CD4-positive, alpha-beta T cell treated with Interferon alpha-2 for 1 hour (primary cell): ENCODE measurements at places on chromosomes 1 and 21.

GRCh38 chr1:223700388-223700918 is 11.9 kb upstream of the CAPN2 start:
- no peak for DNase-seq

- no peak for DNase-seq
Observed at GRCh38 chr21:37373539-37373938, 7.0 kb downstream of the DYRK1A start.

GRCh38 chr1:244346972-244347618 is 104.6 kb downstream of the ADSS2 start:
- no peak for DNase-seq

DNA sequence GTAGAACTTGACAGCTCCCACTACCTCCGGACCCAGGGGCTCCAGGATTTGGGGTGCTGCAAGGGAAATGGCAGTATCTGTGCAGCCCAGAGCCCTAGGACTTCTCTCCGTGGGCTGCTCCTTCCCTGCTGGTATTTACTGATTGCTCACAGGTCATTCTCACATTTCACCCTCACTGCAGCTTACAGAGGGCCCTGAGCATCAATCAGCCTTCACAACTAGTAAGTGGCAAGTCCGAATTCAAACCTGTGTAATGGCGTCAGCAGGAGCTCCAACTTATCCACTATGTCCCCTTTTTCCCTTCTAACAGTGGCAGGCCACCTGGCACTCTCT is 32.4 kb downstream of the PIK3C2B start:
- DNase-seq: no peak

DNA sequence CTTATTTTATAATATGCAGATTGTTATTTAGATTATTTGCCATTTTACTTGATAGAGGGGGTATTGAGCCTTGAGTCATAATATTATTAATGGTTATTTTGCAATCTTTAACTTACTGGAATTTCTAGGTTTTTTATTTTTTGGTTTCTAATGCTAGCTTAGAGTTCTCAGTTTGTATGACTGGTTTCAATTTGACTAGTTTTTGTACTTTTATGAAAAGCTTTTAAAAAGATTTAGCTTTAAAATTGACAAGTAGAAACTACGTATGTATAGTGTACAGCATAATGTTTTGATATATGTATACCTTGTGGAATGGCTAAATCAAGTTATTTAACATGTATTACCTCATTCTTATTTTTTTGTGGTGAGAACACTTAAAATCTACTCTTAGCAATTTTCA is 41.5 kb downstream of the CEP350 start:
- DNase-seq: no peak

DNA sequence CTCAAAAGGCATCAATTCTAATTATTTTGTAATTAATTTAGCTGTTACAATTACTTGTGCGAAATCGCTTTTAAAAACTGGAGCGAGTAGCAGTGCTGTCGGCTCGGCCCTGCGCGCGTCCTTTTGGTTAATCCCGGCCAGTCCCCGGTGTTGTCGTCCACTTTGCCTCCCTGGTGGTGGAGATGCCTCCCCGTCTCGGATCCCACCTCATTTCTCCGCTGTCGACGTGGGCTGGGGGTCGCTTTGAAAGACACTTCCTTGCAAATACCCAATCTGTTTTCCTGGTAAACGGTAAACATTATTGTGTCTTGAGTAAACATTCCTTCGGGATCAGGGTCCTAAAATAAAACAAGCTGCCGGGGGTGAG is 3.7 kb downstream of the FOXD3 start:
- DNase-seq: no peak

- no peak for DNase-seq
Observed at GRCh38 chr1:33547576-33547975, 75.1 kb downstream of the ZSCAN20 start.

DNA sequence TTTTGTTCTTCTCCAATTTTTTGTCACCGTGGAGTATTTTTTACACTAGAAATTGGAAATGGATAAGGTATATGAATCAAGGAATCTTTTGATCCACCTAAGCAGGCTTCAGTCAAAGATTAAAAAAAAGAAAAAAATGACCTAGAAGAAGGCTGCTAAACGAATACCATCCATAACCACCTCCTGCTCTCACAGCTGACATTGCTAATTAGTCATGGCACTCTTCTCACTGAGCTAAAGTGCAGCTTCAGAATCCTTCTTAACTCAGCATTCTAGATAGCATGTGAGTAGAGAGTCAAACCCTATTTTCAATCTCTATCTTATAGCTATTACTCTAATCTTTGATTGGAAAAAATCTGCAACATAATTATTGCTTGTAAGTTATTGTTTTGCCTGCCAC is 40.2 kb upstream of the ST6GALNAC5 start:
- DNase-seq: no peak

DNA sequence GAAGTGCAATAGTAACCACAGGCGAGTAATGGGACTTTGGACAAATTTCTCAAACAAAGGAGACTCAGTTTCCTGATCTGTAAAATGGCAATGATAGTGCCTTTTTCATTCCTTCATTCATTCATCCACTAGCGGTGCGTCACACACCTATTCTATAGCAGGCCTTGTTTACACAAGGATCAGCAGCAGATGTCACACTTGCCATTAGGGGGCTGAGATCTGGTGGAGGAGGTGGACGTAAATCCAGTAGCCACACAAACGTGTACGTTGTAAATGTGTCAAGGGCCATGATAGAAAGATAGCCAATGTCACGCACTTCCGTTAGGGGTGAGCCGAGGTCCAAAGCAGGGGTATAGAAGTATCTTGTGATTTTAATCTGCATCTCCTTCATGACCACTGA is 34.2 kb downstream of the SERINC2 start:
- no peak for DNase-seq

DNA sequence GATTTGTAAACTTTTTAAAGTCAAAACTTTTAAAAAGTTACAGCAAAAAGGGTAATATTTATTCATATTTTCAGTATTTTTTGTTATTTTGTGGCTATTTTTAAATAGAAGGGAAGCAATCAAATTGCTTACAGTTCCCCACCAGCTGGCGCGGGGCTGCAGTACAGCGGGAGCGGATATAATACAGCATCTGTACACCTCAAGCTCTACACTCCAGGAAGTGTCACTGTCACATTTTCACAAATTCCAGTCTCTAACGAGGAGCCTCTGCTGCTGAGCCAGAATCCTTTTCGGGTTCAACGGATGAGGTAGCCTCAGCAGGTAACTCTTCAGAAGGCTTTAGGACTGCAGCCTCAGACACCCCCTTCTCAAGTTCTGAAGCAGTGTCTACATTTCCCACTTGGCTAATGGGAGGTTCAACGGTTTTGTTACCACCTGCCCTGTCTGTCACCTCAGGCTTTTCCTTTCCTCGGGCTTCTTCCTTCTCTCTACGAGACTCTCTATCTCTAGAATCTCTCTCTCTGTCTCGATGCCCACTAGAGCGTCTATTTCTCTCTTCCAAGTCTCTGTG is 11.7 kb downstream of the SOD1 start:
- no peak for DNase-seq

- no peak for DNase-seq
Observed at GRCh38 chr1:8285103-8285502, 32.8 kb upstream of the SLC45A1 start.

DNA sequence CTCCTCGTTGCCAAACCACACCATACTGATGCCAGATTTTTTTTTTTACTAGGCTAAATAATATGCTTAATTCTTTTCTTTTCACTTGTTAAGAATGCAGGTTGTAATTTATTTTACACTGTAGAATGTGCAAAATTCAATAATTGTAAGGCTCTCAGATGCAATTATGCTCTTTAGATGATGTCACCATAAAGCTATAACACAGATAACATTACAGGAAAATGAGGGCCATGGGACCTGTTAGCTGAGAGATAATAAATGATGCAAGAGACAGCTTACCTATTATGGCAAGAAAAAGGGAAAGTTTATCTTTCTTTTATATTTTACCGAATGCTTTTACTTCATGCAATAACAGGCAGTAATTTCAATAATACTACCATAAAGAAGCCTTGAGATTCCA is 35.4 kb downstream of the CHRM3 start:
- no peak for DNase-seq

DNA sequence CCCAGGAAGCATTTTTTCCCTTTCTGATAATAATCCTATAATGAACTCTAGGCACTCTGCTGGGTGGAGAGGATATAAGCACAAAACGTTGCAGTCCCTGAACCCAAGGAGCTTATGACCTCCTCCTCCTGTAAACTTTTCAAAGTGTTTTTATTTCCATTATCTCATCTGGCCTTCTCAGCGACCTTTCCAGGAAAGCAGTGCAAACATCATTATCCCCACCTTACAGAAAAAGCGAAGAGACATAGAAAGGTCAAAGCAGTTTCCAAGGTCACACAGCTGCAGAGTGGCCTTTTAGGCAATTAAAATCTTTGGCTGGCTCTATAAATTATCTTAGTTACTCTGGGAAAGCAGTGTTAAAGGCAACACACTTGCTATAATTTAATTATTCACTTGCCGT is 63.8 kb downstream of the OLFML3 start:
- DNase-seq: no peak

GRCh38 chr1:168344517-168344916 is 63.8 kb downstream of the TBX19 start:
- DNase-seq: no peak

DNA sequence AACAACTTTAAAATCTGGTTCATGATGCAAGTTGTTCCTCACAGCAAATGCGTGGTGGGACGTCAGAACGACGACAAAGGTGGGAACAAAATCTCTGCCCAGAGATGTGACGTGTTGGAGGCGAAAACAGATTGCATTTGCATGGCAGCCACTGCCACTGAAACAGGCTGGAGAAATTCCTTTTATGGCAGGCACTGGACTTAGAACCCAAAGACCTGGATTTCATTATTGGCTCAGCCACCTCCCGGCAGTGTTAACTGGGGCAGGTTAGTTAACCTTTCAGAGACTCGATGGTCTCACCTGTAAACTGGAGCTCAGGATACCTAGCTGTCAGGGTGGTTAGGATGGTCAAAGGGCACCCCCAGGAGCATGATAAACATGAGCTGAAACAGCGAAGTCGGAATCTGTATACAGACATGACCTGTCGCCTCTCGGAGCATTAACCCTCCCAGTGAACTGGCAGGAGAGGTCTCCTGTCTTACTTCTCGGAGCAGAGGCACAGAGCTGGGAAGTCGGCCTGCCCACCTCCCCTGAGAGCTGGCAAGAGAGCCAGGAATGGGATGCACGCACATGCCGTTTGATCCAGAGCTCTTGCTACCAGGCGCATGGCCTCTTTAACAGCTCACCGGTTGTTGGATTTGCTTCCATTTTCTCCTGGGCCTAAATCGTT is 59.2 kb upstream of the TARBP1 start:
- no peak for DNase-seq

- DNase-seq: no peak
Observed at GRCh38 chr1:109977657-109978378, 6.7 kb upstream of the AHCYL1 start.

DNA sequence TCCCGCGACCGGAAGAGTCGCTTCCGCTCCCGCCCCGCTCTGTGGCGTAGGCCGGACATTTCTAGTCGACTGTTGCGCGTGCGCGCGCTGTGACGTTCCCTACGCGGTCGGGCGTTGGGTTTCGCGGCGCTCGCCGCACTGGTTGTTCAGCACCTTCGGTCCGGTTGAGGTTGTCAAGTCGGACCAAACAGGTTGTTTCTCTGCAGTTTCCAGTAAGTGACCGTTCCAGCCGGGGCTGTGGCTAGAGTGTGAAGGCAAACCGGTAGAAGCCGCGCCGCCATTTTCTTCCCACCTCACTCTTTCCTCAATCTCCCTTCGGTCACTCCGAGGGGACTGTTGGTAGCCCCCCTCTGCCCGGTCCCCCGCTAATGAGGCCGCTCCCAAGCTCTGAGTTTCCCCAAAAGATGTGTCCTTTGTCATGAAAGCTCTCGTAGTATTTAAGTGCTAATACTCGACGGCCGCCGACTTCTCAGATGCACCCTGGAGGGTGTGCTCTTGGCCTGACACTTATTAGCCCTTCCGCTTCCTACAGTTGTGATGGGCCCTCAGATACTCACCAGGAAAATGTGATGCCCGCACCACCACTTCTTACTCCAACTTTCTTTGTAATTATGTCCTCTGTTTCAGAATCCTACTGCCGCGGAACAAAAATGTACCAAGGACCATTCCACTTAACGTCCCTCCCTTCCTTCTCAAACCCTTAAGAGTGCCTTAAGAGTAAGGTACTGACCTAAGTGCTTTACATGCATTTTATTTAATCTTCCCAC is 56.3 kb downstream of the TRAF5 start:
- peak; percentile 85 for DNase-seq

DNA sequence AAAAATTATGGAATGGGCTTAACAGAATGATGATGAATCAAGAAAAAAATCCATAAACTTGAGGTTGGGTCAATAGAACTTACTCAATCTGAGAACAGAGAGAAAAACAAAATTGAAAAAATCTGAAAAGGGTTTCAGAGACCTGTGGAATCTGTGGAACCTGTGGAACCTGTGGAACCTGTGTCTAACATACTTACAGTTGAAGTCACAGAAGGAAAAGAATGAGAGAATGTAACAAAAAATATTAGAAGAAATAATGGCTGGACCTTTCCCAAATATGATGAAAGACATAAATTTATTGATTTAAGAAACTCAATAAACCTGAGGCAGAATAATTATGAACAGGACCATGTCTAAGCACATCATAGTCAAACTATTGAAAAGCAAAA is 17.7 kb upstream of the QSOX1 start:
- DNase-seq: no peak

DNA sequence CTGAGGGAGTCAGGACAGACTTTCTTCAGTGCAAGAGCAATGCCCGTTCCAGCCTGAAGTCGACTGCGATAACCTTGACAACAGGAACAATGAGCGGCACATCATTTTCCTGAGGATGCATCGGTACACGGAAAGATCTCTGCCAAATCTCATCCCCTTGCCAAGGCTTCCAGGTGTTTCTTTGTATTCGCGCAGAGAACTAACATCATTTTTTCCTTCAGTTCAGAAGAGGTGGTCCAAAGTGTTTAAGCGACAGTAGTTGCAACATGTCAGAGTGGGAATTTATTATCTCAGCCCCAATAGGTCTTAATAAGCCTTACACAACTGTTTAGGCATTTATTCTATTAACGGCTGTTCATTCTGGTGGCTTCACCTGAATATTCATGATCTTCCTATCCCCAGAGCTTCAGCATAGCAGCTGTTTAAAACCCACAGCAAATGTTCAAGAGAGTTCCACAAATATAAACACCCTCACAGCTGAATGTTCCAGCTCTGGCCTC is 129.7 kb upstream of the NFIA start:
- no peak for DNase-seq

DNA sequence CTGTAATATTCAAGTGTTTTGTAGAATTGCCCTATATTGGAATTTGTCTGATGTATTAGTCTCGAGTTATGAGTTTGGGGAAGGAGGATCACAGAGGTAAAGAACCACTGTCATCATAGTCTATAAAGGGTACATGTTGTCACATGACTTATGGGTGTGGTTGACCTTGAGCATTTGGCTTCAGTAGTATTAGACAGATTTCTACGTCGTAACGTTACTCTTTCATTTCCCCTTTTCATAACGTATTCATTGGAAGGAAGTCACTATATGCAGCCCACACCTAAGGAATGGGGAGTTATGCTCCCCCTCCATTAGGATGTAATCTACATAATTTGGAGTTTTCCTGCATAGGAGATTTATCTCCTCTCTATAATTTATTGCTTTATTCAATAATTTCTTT is 110.1 kb upstream of the VAV3 start:
- DNase-seq: peak; percentile 28

GRCh38 chr1:206065547-206066145 is 12.7 kb downstream of the RHEX start:
- DNase-seq: no peak

- no peak for DNase-seq
Observed at GRCh38 chr1:35773711-35774110, 3.9 kb upstream of the CLSPN start.

- DNase-seq: no peak
Observed at GRCh38 chr1:16367968-16368890, 1.2 kb downstream of the SZRD1 start.

GRCh38 chr1:32900371-32900955 is 726 bp downstream of the TMEM54 start:
- DNase-seq: no peak
